ENCODE measurements at places on chromosomes 3 and 15.

DNA sequence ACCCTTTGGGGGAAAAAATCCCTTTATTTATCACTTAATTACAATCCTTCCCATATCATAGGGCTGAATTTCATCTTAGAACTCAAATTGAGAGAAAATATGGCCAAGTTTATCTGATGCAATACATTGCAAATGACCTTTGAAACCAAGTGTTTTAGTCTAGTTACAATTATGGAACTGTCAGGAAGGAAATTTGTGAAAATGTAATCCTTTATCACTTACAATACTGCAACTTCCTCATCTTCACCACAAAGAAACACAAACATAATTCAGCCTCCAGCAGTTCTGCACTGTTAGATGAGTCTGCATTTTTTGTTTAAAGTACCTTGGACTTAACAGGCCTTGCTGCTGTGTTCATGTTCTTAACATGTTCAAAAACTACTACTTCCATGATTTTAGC is 4.6 kb downstream of the CCPG1 start:
- peak; percentile 35 for DNase-seq

GRCh38 chr3:138081371-138082084 is 33.9 kb downstream of the DZIP1L start:
- DNase-seq, result no peak

DNA sequence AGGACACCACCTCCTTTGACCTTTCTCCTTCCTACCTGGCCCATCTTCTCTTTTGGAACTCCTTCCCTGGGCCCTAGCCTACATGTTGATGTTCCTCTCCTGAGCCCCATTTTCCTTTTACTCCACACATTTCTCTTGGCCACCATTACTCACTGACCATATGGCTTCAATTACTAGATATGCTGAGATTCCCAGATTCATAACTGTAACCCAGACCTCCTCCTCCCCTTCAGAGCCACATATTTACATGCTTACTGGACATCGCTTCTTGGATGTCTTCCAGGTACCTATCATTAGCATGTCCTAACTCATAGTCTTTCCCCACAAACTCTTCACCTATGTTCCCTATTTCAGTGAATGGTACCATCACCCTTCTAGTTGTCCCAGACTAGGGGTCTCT is 24.4 kb upstream of the TRIM59 start:
- peak; percentile 61 for DNase-seq

GRCh38 chr3:53809764-53810400 is 36.3 kb downstream of the CHDH start:
- no peak for DNase-seq

GRCh38 chr15:93486407-93487117 is 397.6 kb upstream of the RGMA start:
- no peak for DNase-seq

- peak; percentile 3 for DNase-seq
Observed at GRCh38 chr3:2023959-2024358, 74.7 kb upstream of the CNTN4 start.

- peak; percentile 34 for DNase-seq
Observed at GRCh38 chr15:68113273-68113672, 59.2 kb downstream of the PIAS1 start.

GRCh38 chr15:100140527-100141308 is 201.1 kb downstream of the ADAMTS17 start:
- DNase-seq, result no peak

- DNase-seq, result peak; percentile 22
Observed at GRCh38 chr3:36840453-36840921, 76.1 kb upstream of the DCLK3 start.

- DNase-seq, result peak; percentile 43
Observed at GRCh38 chr15:91186904-91187656, 87.0 kb downstream of the SV2B start.

GRCh38 chr15:80850941-80851451 is 71.8 kb downstream of the CEMIP start:
- DNase-seq, result no peak

DNA sequence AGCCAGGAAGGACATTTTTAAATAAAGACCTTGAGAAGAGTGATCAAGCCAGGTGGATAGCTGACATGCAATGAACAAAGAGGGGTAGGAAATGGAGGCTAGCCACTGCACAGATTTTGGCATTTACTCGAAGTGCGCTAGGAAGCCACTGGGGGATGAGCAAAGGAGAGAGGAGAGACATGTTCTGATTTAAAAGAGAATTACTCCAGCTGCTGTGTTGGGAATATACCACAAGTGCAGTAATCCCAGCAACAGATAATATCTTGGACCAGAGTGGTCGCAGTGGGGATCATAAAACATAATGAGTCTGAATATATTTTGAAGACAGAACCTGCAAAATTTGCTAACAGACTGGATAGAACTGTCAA is 19.9 kb downstream of the KPNA4 start:
- peak; percentile 37 for DNase-seq

GRCh38 chr3:113614402-113614801 is 82.0 kb downstream of the USF3 start:
- DNase-seq, result peak; percentile 82

DNA sequence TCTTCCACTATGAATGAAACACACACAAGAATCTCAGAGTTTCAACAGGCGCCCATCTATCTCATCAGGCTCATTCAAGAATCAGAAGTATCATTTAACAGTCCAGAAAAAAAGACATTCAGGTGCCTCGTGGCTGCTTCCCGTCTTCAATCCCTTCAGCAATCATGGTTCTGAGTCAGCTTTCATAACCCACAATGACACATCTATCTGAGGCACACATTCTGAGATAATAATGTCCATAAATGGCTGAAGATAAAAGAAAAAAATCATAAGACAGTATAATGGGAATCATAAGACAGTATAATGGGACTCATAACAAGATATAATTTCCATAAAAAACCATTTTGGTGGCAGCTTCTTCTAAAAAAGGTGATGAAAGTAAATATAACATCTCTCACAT is 52.4 kb downstream of the TNIK start:
- DNase-seq, result no peak

DNA sequence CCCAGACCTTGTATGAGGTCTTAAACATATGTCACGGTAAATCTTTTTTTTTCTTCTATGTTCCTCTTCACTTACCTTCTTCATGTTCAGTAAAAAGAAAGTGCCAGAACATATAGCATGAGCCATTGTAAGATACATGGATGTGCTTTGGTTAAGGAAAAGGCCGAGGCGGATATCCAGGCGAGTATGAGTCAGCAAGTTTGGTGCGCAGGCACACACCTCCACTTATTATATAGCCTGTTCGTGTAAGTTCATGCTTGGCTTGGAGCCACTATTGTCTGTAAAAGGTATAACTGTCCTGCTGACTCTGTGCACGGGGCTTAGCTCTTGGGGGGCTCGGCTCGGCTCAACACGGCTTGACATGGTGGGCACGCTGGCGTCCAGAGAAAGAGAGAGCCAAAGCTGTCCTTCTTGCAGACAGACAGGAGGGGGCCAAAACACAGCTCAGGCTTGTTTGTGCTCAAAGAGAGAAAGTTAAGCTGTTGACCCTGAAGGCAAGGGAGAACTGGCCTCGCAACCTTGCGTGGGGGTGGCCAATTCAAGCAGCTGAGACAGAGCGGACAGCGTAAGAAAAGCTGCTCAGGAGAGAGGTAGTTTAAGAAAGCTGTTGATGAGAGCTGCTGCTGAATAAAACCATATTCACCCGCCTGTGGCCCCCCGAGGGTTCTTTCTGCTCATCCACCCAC is 251.2 kb downstream of the SLC9A9 start:
- no peak for DNase-seq

GRCh38 chr15:90718232-90718631 is 1.1 kb downstream of the BLM start:
- DNase-seq, result no peak
